Activated CD8-positive, alpha-beta T cell treated with anti-CD3 and anti-CD28 coated beads for 36 hours (primary cell): ENCODE measurements at places on chromosomes 13 and 19. TPM values are rescaled to one million over a fixed set of nuclear protein-coding genes. Genes with fewer than 3 reads are reported as not detected.

DNA sequence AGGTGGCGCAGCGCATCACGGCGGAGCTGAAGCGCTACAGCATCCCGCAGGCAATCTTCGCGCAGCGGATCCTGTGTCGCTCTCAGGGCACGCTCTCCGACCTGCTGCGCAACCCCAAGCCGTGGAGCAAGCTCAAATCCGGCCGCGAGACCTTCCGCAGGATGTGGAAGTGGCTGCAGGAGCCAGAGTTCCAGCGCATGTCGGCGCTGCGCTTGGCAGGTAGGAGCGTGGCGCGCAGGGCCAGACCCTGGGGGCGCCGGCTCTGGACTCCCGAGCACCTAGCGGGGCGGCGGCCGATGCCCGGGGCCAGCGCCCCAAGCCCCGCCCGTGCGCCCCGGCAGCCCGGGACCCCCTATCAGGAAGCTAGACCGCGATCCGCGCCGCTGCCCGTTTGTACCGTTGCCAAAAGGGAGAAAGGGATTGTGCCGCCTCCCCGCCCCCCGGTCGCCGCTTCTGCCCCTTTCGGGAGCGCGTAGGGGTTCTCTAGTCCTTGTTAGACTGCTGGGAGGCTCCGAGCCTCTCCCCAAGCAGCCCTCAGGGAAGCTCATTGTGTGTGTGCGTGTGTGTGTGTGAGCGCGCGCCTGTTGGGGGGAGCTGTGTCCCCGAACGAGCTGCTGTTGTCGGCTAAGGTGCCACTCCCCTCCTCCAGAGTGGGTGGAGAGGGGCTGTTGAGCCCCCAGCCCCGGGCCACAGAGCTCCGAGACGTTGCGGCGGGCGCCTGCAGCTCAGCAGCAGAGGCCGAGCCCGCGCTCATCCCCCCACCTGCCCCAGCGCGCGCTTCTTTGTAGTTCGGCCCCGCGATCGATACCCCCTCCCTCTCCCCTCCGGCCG, 1.5 kb downstream of the ONECUT3 start:
- H3K27ac ChIP-seq, result no peak overlapping the region
- H3K4me1 ChIP-seq, result peaks cover 9% of the 10 kb centered on the region

DNA sequence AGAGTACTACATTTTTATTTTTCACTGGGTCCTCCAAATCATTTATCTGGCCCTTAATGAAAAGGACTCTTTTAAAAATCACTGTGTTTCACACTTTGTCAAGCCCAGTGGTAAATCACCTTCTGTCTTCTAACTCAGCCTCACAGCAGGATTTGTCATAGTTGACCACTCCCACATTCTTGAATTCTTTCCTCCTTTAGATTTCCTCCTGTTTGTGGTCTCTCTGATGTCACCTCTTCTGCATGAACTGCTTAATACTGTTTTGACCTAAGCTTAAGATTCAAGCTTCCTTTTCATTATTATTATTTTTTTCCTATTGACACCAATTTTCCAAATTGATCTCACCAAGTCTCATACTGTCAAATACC, 899.8 kb upstream of the MIR17HG start:
- no peak overlapping the region for H3K4me3 ChIP-seq
- no peaks in the 10 kb centered on the region for H3K36me3 ChIP-seq
- no peak for DNase-seq
- H3K27ac ChIP-seq, result no peak overlapping the region
- H3K27me3 ChIP-seq, result no peaks in the 10 kb centered on the region

- H3K27ac ChIP-seq, result no peak overlapping the region
- no peaks in the 10 kb centered on the region for H3K4me1 ChIP-seq
- no peak for DNase-seq
- no peaks in the 10 kb centered on the region for H3K36me3 ChIP-seq
- no peak overlapping the region for H3K4me3 ChIP-seq
Measured at GRCh38 chr19:29395111-29395733, 130.6 kb upstream of the VSTM2B start.

DNA sequence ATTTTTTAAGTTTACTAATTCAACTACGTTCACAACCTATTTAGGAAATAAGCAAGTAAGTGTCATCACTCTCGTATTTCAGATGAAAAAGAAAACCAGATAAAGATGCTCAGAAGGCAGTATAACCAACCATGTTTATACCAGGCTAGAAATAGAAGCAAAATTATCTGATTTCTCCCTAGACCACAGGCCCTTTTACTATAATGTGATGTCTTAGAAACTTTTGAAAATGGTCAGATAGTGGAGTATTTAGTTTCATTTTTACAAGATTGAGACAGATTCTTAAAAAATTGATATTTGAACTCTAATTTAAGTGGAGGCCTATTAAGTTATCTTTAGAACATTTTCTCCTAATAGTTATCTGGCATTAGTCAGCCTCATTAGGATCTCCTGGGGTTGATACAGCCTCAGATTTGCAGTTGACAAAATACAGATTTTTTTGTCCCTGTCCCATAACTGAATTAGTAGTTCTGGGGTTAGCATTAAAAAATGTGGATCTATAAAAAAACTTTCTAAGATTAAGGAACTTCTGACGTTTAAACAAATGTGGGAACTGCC, 818.7 kb upstream of the PCDH9 start:
- no peaks in the 10 kb centered on the region for H3K27me3 ChIP-seq
- no peak overlapping the region for H3K4me3 ChIP-seq
- no peak for DNase-seq
- no peaks in the 10 kb centered on the region for H3K4me1 ChIP-seq
- H3K27ac ChIP-seq, result no peak overlapping the region
- H3K36me3 ChIP-seq, result no peaks in the 10 kb centered on the region

- H3K36me3 ChIP-seq, result no peaks in the 10 kb centered on the region
- no peak for DNase-seq
- H3K27me3 ChIP-seq, result no peaks in the 10 kb centered on the region
- no peaks in the 10 kb centered on the region for H3K4me1 ChIP-seq
- no peak overlapping the region for H3K4me3 ChIP-seq
- H3K27ac ChIP-seq, result no peak overlapping the region
Measured at GRCh38 chr13:92612892-92613291, 613.7 kb upstream of the GPC6 start.

DNA sequence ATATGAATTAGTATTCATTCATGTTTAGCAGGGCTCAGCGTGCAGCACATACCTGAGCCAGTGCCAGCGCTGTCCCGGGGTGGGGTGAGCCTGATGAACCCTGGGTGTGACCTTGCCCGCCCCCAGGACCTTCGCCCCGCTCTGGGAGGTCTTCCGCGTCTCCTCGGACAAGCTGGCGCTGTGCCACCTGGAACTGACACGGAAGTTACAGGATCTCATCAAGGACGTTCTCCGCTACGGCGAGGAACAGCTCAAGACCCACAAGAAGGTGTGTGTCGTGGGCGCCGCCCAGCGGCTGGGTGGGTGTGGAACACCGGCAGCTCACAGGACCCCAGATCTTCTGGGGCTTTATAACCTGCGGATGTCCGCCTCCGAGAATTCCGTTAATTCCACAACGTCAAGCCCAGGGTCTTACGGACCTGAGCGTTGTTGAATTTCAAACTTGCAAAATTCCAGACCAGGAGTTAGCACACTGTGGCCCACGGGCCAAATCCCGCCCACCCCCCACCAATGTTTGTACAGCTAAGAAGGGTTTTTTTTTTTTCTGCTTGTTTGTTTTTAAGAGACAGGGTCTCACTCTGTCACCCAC, 15.4 kb downstream of the FCHO1 start:
- H3K27me3 ChIP-seq, result no peaks in the 10 kb centered on the region
- DNase-seq, result peak; percentile 66
- H3K4me3 ChIP-seq, result no peak overlapping the region
- H3K36me3 ChIP-seq, result peaks cover 36% of the 10 kb centered on the region

DNA sequence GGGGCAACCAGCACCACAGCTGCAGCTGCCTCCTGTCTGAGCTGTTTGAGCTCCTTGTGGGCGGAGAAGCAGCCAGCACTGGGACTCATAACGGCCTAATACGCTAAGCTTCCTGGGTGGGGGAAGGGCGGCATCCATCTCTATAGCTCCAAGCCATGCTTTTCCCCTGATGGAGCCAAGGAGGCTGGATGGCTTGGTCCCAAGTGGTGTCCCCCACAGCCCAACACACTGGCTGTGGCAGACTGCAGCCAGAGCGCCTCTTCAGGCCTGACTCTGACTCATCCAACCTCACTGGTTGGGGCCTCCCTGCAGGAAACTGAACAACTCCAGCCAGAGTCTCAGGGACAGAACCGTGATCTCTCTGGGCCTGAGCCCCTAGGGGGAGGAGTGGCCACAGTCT, 537.3 kb downstream of the SUCLA2 start:
- no peak overlapping the region for H3K4me3 ChIP-seq
- no peaks in the 10 kb centered on the region for H3K36me3 ChIP-seq
- no peaks in the 10 kb centered on the region for H3K4me1 ChIP-seq
- H3K27me3 ChIP-seq, result no peaks in the 10 kb centered on the region
- no peak for DNase-seq

DNA sequence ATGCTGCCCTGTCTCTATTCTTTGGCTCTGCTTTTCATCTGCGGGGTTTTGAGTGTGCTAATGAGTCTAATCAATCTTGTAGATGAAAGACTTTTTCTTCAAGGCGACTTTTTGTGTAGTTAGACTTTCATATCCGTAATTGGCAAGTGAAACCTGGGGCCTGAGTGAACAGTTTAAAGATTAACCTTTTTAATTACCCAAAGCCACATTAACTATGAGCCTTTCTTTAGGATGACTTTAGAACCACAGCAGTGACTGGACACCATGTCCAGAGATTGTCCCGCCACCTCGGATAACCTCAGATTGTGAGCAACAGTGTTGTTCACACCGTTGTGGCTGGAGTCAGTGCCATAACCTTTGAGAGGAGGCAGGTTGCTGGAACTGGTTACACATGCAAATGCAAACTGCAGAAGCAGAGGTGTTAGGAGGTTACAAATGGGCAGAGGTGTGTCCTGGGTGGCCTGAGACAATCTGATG, 58.7 kb downstream of the SIAH3 start:
- no peaks in the 10 kb centered on the region for H3K36me3 ChIP-seq

DNA sequence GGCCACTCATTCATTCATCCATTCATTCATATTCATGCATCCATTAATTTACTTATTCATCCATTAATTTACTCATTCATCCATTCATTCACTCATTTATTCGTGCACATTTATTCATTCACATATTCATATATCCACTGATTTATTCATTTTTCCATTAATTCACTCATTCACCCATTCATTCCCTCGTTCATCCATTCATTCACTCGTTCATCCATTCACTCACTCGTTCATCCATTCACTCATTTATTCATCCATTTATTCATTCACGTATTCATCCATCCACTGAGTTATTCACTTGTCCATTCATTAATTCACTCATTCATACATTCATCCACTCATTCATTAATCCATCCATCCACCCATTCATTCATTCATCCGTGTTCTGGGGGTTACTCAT, 35.8 kb upstream of the OLFM2 start:
- no peak overlapping the region for H3K4me3 ChIP-seq
- no peak overlapping the region for H3K27ac ChIP-seq
- peaks cover 17% of the 10 kb centered on the region for H3K27me3 ChIP-seq
- H3K4me1 ChIP-seq, result no peaks in the 10 kb centered on the region

- no peaks in the 10 kb centered on the region for H3K36me3 ChIP-seq
- H3K4me1 ChIP-seq, result peaks cover 8% of the 10 kb centered on the region
- H3K27ac ChIP-seq, result no peak within 1 kb of the TSS
- H3K27me3 ChIP-seq, result peaks cover 10% of the 10 kb centered on the region
- DNase-seq, result peak; percentile 92
Measured at GRCh38 chr19:11355160-11356073, at the start of gene PLPPR2. TSS of gene PLPPR2 (plus strand) at chr19:11355432. CDS start at chr19:11357674, 2,242 bp downstream.

GRCh38 chr13:107099661-107100060, 531.7 kb upstream of the ARGLU1 start:
- no peak for DNase-seq
- no peak overlapping the region for H3K4me3 ChIP-seq
- no peaks in the 10 kb centered on the region for H3K36me3 ChIP-seq
- no peaks in the 10 kb centered on the region for H3K27me3 ChIP-seq
- H3K4me1 ChIP-seq, result no peaks in the 10 kb centered on the region
- H3K27ac ChIP-seq, result no peak overlapping the region

GRCh38 chr13:96710166-96710862, 284.0 kb downstream of the OXGR1 start:
- H3K36me3 ChIP-seq, result no peaks in the 10 kb centered on the region
- no peak overlapping the region for H3K4me3 ChIP-seq
- DNase-seq, result no peak
- H3K4me1 ChIP-seq, result no peaks in the 10 kb centered on the region

GRCh38 chr13:41897126-41897525, 63.8 kb downstream of the VWA8 start:
- H3K36me3 ChIP-seq, result peaks cover 23% of the 10 kb centered on the region
- no peak for DNase-seq
- no peaks in the 10 kb centered on the region for H3K27me3 ChIP-seq
- peaks cover 8% of the 10 kb centered on the region for H3K4me1 ChIP-seq
- H3K27ac ChIP-seq, result no peak overlapping the region

DNA sequence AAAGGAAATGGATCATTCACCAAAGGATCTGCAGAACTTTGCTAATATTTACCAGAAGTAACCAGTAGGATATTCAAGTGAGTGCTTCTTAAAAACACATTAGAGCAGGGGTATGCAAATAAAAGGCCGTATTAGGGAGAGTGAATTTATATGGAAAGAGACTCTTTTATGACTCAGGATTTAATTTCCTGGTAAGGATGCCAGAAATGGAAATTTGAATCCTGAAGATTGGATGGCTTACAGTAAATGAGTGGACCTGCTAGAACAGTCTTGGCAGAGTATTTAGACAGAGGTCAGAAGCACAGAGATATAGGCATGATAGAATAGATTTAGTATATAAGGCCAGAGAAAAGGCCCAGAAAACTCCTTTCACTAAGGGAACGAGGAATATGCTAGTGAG, 201.6 kb downstream of the SLITRK5 start:
- no peaks in the 10 kb centered on the region for H3K36me3 ChIP-seq
- H3K4me1 ChIP-seq, result no peaks in the 10 kb centered on the region
- H3K4me3 ChIP-seq, result no peak overlapping the region

GRCh38 chr19:58543826-58544590, at the start of gene TRIM28:
TSS of gene TRIM28 (plus strand) at chr19:58544064. CDS start at chr19:58544758, 694 bp downstream.
- DNase-seq, result peak; percentile 100
- peaks cover 38% of the 10 kb centered on the region for H3K36me3 ChIP-seq
- peak within 1 kb of the TSS; percentile 97 for H3K27ac ChIP-seq
- peaks cover 32% of the 10 kb centered on the region for H3K4me1 ChIP-seq
- peaks cover 14% of the 10 kb centered on the region for H3K27me3 ChIP-seq

DNA sequence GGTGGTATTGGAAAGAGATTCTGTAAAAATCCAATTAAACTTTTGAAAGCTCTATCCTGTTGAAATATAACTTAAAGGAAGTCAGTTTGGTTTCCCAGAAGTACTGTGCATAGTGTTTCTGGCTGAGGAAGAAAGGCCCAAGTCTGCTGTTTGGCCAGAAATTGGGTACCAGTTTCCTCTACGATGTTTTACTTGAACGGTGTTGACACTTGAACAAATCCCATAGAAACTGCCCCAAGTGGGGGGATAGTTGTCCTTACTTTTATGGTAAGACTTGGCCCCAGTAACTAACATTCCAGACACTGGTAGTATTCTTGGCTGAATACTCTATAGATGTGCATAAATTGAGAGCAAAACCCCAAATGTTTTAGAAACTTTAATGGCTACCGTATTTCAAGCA, 14.2 kb downstream of the KLF5 start:
- no peaks in the 10 kb centered on the region for H3K27me3 ChIP-seq
- no peaks in the 10 kb centered on the region for H3K36me3 ChIP-seq
- no peak for DNase-seq
- H3K27ac ChIP-seq, result no peak overlapping the region

GRCh38 chr13:97499181-97499580, 65.2 kb downstream of the RAP2A start:
- no peaks in the 10 kb centered on the region for H3K36me3 ChIP-seq
- DNase-seq, result no peak
- no peak overlapping the region for H3K27ac ChIP-seq
- peaks cover 2% of the 10 kb centered on the region for H3K27me3 ChIP-seq
- no peaks in the 10 kb centered on the region for H3K4me1 ChIP-seq
- H3K4me3 ChIP-seq, result no peak overlapping the region

The ZNF208 gene
- total RNA-seq, result 1.2 TPM

The LILRA5 gene
- not detected for total RNA-seq

The CPAMD8 gene
- total RNA-seq, result not detected

The KLK10 gene
- not detected for total RNA-seq

The JOSD2 gene
- total RNA-seq, result 21.6 TPM

The CKM gene
- not detected for total RNA-seq
